ENCODE measurements at places on chromosomes 7 and 10.

DNA sequence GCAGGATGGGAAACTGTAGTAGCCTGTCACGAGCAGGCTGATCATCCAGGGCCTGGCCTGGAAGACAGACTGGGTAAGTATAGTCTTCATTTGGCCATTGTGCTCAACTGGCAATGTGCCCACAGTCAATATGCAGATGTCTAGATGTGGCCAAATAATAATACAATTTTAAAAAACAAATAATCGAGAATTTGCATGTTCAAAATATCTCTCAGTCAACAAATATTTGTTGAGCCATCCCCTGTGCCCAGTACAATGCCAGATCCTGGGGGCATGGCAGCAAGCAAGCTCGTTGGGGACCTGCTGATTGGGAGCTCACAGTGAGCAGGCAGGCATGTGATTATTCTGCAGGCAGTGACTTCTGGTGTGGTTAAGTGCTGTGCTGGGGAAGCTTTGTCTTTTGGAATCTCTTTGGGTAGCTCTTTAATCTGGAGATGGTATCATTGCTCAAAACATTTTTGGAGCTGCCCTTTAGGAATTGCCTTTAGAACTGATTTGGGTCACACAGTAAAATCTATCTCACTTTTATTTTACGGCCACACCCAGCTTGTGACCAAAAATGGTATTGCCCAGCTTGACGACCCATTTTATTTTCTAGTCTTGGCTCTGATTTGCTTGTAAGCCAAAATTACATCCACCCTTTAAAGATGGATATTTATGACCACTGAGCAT, 92.2 kb downstream of the PLCE1 start:
- DNase-seq = no peak

DNA sequence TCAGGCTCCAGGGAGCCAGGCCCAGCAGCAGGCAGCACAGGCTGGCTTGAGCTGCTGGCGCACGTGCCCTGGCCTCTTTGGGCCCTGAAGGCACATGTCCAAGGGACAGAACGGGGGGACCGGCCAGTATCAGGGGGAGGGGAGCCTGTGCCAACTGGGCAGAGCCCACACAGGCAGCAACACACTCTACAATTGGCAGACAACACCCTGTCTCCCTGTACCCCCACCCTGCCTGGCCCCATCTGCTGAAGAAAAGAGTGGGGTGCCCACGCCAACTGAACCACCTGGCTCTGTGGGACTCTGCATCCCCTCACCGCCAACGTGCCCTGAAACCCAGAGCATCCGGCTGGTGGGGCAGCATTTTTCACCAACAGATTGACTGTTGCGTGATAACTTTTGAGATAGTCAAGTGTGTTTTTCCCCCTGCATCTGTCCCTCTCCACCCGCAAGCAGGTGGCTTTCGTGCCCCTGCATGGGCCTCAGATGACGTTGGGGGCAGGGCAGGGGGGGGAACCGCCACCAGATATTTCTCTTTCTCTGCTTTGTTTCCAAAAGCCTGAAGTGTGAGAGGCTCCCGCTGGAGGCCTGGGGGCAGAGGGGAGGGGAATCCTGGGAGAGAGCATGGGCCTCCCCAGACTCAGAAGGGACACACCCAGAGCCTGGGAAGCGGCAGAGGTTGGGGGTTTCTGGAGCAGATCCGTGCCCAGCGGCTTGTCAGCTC, 21.8 kb downstream of the SLIT1 start:
- DNase-seq = no peak

DNA sequence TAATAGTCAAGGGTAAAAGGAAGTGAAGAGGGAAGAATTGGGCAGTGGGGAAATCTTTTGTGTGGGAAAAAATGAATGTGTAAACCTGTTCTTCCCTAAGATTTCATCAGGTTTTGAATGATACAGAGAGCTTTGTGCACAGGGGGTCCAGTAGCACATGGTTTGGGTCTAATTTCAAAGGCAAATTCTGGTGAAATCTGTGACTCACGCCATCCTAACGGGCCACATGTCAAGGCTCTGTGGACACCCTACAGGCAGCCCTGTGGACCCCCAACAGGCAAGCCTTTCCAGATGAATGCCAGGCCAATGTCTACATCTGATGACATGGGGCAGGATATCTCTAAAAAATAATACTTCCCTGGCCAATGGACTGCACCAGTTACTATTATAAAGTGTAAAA, 309.8 kb downstream of the PARD3 start:
- no peak for DNase-seq

DNA sequence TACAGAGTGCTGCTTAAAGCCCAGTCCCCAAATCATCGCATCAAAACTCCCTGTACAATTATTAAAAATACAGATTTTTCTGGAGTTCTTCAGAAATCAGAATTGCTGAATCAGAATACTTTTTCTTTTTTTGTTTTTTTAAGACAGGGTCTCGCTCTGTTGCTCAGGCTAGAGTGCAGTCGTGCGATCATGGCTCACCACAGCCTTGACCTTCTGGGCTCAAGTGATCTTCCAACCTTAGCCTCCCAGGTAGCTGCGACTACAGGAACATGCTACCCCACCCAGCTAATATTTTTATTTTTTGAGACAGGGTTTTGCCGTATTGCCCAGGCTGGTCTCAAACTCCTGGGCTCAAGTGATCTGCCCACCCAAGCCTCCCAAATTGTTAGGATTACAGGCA, 3.9 kb downstream of the BBIP1 start:
- DNase-seq = no peak

- peak; percentile 12 for DNase-seq
These were observed 97.0 kb downstream of the TPK1 start for GRCh38 chr7:144738708-144739314.

- no peak for DNase-seq
These were observed 34.1 kb upstream of the NMT2 start for GRCh38 chr10:15202639-15203038.

DNA sequence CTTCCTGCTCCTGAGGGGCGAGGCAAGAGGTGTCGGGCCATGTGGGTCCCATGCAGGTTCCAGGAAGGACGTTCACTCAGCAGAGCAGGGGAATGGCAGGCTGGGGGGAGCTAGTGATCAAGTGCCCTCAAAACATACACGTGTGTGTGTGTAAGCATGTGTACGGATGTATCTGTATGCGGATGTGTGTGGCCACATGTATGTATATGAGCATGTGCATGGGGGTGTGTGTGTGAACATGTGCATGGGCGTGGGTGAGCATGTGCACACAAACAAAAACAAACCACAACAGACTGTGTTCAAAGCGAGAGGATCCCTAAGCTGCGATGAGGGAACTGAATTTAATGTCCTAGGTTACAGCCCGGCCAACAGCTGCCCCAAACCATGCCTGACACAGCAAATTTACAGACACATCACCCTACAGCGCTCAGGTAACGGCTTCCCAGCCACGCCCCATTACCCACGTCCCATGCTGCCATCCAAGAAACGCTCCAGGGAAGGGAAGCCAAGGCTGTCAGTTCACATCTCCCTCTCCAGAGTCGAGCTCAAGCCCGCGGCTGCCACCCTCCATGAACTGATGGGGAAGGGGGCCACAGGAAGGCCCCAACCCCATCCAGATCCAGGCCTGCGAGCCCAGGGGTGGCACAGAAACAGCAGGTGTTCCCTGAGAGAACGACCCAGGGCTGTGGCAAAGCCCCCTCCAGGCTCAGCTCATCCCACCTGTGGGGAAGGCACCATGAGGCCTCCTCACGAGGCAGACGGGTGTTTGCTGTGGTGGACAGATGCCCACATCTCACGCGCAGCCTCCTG, 56.6 kb downstream of the PTPRN2 start:
- DNase-seq = no peak

- DNase-seq = no peak
These were observed 53.8 kb upstream of the TCF7L2 start for GRCh38 chr10:112896273-112896672.

GRCh38 chr10:5670662-5671375, 4.4 kb upstream of the ASB13 start:
- no peak for DNase-seq

- no peak for DNase-seq
These were observed 19.6 kb upstream of the GPNMB start for GRCh38 chr7:23226844-23227450.

- DNase-seq = peak; percentile 56
These were observed 56.1 kb upstream of the ARID5B start for GRCh38 chr10:61845196-61845949.

- DNase-seq = peak; percentile 59
These were observed 447.8 kb upstream of the C7orf33 start for GRCh38 chr7:148142660-148143248.

DNA sequence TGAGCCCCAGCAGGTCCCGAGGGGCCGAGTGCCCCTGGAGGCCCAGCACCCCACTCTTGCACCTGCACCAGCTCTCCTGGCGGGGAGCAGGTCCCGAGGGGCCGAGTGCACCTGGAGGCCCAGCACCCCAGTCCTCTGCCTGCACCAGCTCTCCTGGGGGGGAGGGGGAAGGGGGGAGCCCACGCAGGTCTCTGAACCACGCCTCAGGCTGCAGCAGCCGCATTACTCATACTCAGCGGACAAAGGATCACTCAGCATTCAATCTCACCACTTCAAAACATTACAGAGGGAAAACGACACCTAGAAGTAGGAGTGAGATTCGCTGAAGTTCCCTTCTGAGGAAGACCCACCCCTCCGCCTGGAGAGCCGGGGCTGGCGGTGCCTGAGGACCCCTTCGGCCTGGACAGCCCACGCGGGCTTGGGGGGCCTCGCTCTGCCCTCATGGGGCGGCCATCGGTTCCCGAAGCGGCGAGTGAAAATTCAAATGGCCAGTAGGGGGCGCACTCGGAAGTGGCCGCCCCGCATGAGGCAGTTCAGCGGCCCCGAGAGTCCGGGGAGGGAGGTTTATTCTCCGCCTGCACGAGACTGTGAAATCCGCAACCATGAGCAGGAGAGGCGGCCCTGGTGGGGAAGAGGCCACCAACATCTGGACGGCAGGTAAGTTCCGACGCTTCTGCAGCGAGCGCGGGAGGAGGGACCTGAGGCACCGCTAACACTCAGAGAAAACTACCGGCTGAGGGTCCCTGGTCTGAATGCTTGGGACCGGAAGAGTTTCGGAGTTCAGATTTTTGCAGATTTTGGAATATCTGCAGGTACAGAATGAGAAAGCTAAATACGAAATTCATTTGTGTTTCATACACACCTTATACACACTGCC, 1.1 kb upstream of the GPER1 start:
- peak; percentile 88 for DNase-seq

DNA sequence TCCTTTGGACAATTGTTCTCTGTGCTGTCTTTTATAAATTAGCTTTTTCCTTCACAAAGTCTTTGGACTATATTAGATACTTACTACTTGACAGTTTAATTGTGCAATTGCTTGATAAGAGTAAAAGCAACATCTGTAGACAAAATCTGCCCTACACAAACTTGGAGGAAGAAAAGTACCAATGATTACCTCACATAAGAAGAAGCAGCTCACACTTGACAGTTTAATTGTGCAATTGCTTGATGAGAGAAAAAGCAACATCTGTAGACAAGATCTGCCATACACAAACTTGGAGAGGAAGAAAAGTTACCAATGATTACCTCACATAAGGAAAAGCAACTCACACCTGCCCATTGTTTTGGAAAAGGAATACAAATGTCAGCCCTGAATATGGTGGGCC, 17.1 kb upstream of the SCIN start:
- DNase-seq = no peak

- no peak for DNase-seq
These were observed 160.6 kb downstream of the LCOR start for GRCh38 chr10:96992721-96993120.

DNA sequence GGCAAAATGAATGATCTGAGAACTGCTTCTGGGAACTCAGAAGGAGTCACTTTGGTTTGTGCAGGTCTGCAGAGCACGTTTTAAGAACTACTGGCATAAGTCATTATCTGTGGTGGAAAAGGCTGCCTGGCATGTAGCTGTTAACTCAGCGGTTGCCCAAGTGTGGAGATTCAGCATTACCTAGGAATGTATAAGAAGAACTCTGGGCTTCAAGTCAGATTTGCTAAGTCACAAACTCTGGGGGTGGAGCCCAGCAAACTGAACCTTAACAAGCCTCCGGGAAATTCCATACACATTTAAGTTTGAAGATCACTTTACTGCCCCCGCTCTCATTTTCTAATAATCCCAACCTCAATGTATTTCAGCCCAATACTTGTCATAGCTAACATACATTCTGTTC, 31.1 kb downstream of the PLXDC2 start:
- no peak for DNase-seq

DNA sequence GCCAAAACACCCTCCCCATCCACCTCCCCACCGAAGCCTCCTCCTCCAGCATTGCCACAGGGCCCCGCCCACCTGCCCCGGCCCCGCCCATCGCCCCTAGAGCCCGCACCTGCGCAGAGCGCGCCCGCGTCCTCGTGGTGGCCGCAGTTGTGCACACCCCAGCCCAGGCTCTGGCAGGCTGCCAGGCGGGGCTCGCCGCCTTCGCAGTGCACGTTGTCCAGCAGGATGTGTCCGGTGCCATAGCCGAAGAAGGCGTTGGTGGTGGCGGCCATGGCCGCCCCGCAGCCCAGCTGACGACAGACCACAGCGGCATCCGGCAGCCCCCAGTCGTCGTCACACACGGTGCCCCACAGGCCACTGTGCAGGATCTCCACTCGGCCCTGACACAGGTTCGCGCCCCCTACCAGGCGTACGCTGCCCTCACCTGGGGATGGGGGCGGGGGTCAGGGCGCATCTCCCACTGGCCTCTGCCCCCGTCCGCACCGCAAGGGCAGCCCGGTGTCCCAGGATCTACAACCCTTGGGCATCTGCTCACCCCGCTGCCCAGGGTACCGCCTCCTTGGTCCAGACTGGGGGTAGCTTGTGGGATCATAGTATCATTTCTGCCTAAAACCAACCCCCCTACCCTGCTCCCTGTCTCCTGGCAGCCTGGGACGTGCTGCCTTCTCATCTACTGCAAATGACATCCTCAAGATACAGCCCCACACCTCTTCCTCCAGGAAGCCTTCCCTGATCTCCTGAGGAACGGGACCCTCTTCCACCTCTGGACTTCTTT, 11.9 kb downstream of the SSC4D start:
- peak; percentile 100 for DNase-seq

- no peak for DNase-seq
These were observed 29.6 kb downstream of the ANKIB1 start for GRCh38 chr7:92275327-92275726.

DNA sequence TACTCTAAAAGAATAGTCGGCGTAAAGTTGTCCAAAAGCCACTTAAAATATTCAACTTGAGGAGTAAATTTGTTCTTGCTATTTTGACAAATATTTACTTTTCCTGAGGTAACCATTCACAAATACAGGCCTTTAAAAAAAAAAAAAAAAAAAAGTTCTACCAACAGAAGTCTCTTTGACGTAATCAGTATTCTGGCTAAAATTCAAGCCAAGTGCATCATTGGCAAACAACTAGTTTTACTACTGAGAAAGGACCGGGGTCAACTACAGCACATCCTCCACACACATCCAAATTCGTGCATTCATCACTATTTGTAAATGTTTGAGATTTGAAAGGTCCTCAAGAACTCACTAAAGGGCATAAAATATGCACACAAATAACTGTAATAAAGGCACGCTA, 2.0 kb downstream of the OAT start:
- no peak for DNase-seq

DNA sequence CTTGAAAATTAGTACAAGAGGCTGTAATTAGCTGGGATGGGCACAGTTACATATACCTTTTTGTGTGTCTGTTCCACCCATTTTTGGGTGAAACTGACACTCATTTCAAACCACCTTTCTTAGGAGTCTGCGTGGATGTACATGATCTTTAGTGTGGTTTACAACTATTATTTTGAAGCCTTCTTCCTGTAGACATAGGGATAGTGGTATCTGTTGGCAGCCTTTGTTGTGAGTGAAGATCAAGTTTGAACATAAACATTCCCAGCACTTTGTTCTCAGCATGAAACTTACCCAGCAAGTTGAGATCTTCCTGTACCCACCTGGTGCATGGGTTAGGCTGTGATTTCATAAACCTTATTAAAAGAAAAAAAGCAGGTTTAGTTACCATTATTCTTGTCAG, 2.0 kb downstream of the BAG3 start:
- DNase-seq = no peak

Measured in K562 (cell line).